Right kidney (tissue), 9 donors: ENCODE measurements at places on chromosomes 11 and 22.
A peak's percentile ranks its signal among the peaks of the same experiment; 100 is the strongest.

GRCh38 chr11:11513422-11513821 lies 108.4 kb downstream of the GALNT18 start:
- DNase-seq: no peak

DNA sequence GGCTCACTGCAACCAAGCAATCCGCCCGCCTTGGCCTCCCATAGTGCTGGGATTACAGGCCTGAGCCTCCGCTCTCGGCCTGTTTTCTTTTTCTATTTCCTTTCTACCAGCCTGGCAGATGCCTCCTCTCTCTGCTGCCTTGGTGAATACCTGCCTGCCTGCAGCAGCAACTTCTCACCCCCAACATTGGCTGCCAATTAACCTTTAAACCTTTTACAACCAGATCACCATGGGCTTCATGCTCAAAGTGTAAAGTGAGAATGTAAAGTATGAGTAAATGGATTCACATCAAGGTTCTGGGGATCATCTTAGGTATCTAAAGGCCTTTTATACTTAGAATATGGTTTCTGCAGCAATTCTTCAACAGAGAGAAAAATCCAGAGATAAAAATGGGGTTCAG lies 13.0 kb upstream of the FCHSD2 start:
- DNase-seq: no peak

- DNase-seq: no peak
Measured at GRCh38 chr11:133656082-133656635, 123.9 kb upstream of the OPCML start.

DNA sequence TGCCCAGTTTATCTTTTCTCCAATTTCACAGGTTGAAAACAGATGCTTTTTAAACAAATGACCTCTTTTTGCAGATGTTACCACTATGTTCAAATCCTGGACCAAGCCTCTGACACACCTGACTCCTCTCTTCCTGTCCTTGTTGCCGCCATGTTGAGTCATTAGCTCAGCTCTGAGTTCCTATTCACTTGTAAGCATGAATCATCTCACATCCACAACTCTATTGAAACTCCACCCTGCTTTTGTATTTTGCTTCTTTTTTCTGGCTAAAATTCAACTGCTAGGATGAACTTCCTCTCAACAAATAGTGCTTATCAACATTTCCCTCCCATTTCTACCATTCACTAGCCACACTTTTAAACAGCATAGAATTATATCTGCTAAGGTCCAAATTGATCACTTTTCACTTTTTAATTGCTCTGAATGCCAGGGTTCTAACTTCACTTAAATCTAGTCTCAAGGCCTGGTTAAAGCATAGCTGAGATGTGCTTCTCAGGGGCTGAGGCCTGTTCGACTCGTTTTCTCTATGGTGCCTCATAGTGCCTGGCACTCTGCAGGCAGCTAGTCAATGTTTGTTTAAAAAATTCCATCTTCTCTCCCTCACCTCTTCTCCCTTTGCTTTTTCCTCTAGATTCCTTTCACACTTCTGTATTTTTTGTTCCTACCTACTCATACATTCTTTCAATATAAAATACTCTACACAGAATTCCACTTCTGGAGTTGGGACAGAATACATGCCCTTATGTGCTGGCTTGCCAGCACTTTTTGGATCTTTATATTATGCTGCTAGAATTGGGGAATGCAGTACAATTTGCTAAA lies 3.9 kb downstream of the JOSD1 start:
- no peak for DNase-seq

DNA sequence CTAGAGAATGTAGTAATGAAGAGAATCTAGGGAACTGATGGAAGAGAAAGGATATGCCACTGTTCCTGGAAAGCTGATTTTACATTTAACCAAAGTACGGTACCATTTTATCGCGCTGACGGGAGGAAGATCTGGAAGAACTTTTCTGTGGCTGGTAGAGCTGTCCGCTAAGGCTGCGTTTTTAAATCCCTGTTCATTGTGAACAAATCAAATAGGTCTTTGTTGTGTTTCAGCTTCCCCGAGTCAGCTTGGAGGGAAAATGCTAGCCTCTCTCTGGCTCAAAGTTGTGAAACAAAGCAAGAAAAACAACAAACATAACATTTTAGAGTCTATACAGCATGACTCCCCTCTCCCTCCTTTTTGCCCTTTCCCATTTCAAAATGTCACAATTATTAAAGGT lies 34.4 kb downstream of the FBXO7 start:
- DNase-seq: no peak

DNA sequence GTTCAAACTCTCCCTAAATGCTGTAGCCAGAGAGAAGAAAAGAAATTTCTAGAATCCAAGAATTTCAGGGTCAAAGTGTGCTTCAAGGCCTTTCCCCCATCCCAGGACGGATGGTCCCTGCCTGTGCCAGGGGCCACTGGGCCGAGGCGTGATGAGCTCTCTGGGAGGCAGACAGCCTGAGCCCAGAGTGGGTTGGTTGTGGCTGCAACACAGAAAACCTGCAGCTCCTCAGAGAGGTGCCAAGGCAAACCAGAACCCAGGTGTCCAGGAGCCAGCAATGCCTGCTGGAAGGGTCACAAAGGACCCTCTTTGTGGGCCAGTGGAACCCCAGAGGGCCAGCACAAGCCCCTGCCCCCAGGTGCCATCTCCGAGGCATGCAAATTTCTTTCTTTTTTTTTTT lies 2.6 kb upstream of the APOL6 start:
- DNase-seq: no peak

GRCh38 chr11:86818462-86819192 lies 18.3 kb downstream of the PRSS23 start:
- peak; percentile 32 for DNase-seq

GRCh38 chr22:43534916-43535315 lies 123.1 kb downstream of the MPPED1 start:
- no peak for DNase-seq

GRCh38 chr11:17923217-17923616 lies 89.6 kb downstream of the SERGEF start:
- no peak for DNase-seq

- peak; percentile 59 for DNase-seq
Measured at GRCh38 chr22:29478326-29479276, 1.4 kb upstream of the NEFH start.

DNA sequence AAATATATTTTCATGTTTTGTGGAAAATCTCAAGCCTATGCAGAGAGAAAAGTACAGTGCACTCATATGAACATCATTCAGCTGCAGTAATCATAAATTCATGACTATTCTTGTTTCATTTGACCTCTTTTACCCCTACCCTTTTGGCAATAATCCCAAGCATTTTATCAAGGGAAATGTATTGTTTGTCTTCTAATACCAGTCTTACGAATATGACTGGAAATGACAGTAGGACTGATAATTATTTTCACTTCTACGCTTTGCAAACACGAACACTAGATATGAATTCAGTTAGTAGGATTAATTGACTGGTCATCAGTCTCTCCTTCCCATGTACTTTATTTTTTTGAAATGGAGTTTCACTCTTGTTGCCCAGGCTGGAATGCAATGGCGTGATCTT lies 90.3 kb downstream of the MTMR3 start:
- DNase-seq: no peak

GRCh38 chr11:1229471-1230120 lies 6.7 kb downstream of the MUC5B start:
- DNase-seq: no peak

GRCh38 chr11:10076458-10077141 lies 217.4 kb downstream of the SBF2 start:
- DNase-seq: no peak

GRCh38 chr22:45212992-45213751 lies 27.5 kb downstream of the KIAA0930 start:
- no peak for DNase-seq

DNA sequence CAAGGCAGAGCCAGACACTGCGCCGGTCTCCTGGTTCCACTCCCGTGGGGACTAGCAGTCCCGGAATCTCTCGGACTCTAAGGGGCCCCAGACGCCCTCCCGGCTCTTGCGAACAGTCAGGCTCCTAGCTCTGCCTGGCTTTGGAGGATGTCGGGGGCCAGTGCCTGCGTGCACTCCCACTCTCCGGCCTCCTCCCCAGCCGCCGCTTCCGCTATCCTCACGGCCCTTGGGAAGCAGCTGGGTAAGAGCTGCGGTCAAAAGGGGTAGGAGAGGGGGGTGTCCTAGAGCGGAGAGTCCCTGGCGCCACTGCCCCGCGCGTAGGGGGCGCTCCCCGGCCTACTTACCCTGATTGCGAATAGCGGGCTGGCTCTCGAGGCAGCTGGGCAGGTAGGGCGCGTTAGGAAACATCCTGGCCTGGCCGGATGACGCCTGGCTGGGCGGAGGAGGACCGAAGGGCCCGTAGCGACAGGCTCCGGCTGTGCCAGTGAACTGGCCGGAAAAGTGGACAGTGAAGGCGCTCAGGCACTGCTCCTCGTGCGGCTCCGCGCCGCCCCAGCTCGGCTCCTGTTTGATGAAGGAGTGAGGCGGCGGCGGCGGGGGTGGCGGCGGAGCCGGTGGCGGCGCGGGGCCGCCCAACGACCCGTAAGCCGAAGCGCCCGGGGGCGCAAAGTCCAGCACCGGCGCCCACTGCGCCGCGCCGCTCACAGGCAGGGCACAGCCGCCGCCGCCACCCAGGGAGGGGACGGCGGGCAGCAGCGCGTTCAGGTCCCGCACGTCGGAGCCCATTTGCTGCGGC lies 785 bp downstream of the WT1 start:
- DNase-seq: peak; percentile 80
